Coronary artery (tissue), 2 donors: ENCODE measurements at places on chromosomes 2 and 18.

- DNase-seq: no peak
Observed at GRCh38 chr2:158043181-158043948, 58.3 kb upstream of the UPP2 start.

GRCh38 chr18:78140294-78140693 lies 839.3 kb upstream of the SALL3 start:
- no peak for DNase-seq

GRCh38 chr2:134555411-134555810 lies 163.4 kb downstream of the TMEM163 start:
- DNase-seq: no peak

DNA sequence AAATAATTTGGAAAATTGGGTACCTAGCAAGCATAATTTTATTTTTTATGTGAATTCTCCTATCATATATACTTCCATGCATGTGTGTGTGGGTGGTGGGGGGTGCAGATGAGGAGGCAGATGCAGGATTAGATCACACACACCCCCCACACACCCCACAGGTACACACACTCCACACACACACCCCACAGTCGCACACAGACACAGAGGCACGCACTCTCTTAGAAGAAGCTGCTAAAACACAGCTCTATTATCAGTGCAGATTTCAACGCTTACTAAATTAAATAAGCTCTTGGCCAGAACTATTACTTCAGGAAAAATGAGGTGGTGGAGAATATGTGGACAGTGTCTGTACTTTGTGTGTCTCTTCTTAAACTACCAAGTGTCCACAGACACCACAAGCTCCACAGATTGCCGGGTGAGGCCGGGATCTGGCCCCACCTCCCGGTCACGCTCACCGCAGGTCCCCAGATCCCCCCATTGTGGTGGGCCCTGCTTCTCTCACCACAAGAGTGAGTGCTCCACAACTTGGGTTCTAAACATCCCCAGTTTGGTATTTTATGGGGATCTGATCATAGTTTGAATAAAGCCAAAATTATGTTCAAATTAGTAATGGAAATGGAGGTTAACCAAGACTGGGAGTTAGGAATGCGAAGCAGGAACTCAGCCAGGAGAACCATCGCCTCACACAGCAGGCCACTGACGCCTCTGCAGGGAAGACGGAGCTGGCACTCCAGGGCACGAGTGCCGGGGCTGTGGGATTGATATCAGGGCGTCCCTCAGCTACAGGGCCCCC lies 102.1 kb downstream of the PXDN start:
- no peak for DNase-seq

DNA sequence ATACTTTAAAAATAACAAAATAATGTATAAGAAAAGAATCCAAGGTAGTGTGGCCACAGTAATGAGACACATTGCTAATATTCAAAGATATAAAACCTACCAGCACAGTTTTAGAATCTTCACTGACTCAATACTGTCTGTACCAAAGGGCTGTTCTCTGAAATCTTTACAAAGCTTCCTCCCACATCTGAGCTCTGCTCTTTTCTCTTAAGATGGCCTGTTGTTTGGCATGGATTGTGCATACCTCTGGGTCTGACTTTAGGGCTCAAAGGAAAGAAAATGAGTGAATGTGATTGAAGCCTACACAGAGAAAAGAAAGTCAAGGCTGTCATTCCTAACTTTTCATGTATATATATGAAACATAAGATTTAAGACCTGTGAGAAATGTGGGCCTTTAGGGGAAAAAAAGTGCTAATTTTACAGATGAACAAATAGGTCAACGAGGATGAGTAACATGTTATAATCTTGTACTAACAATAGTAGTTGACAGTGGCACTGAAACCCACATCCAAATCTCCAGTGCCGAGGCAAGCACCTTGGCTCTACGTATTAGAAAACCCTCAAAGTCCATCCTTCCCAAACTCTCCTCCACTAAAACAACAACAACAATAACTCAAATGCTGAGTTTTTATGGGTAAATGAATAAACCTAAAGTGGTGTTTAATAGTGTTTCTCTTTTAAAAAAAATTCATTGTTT lies 114.2 kb downstream of the ZNF521 start:
- no peak for DNase-seq

DNA sequence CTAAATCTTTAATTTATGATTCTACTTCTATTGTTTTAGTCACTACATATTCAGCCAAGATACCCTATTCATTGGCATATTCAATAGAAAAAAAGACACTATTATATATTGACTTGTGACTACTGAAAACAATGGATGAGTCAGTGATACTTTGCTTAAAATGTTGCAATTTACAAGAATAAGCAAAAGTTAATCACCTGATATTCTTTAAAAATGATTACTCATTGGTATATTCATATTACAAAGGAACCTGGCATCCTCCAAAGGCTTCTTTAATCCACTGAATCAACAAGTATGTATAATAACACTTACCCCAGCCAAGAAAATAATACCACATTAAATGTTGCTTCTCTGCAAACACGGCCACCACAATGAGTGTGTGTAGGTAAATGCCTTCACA lies 87.8 kb downstream of the CALCRL start:
- no peak for DNase-seq
